ENCODE measurements at places on chromosomes 2 and 18.

GRCh38 chr2:239519089-239519920 is 118.5 kb upstream of the HDAC4 start:
- peak; percentile 26 for DNase-seq

DNA sequence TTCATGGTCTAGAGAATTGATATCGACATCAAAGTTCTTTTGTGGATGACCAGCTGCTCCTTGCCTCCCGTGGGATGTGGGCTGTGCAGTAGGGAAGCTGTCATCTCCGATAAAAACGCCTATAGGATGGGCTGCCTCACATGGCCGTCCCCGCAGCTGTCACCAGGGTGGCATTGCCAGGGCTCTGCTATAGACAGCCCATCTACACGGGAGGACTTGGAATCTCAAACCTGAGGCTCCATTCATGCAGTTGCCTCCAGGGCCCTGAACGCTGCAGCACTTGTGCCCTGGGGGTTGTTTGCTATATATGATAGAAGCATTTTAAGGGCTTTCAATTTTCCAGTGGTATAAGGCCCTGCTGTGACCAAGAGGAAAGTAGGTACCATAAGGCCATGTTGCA is 183.1 kb downstream of the MYCN start:
- DNase-seq = no peak

DNA sequence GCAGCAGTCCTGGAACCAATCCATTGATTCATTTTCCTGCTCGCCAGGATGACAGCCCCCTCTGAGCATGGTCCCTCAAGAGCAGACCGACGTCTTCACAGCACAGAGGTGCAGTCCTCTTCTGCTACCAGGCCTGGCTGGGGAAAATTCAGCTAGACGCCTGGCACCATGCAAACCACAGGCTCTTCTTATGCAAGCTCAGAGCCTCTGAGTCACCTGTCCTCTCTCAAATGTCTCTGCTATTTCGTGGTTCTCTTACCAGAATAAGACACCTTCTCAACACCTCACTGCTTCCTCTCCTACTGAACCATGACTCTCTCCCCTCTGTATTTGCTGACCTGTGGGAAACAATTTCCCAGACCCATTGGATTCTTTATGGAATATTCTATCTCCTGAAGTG is 79.8 kb upstream of the CYRIA start:
- DNase-seq = no peak

DNA sequence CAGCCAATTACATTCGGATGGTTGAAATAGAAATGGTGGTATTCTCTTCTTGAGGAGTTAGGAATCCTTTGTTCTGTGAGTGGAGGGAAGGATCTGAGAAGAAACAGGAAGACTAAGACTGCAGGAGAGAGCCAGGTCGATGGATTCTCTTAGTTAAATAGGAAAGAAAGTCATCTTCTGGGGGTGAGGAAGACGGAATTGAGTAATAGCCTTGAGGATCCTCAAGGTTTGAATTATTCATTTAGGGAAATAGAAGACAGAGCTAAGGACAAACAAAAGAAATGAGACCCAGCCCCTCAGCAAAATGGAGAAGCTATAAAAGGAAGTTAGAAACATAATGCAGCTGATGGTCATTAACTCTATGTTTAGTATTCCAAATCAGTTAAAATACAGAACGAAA is 1.8 kb downstream of the LAPTM4A start:
- no peak for DNase-seq

- no peak for DNase-seq
Measured at GRCh38 chr2:103169861-103170260, 408.0 kb downstream of the TMEM182 start.

GRCh38 chr2:3954261-3954660 is 250.9 kb downstream of the DCDC2C start:
- no peak for DNase-seq

DNA sequence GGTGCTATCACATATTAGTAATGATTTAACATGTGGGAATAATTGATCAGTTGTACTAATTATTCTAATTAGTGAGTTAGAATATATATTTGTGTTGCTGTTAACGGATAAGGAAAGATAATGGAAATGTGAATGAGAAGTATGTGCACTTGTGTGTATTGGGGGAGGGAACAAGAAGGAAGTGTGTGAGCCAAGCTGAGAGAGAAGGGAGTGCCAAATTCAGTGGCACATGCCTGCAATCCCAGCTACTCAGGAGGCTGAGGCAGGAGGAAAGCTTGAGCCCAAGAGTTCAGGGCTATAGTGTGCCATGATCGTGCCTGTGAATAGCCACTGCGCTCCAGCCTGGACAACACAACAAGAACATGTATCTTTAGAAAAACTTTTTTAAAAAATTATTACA is 9.3 kb downstream of the BARD1 start:
- no peak for DNase-seq

- DNase-seq = no peak
Measured at GRCh38 chr2:64601785-64602391, 51.8 kb downstream of the SERTAD2 start.

DNA sequence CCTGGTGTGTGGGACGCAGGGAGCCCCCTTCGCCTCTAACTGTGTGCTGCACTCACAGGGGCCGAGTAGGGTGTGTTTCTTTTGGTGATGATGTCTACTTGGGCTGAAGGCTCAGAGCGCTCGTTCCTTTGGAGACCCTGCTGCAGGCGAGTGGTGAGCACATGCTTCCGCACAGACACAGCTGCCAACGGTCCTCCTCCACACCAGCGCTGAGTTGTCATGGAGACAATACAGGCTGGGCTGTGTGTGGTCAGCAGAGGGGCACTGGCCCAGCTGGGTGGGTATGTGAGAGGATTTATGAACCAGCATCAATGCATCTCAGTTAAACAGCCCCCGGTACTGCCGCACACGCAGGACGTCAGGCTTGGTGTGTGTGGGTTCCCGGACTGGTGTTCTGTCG is 143.5 kb downstream of the SH3RF3 start:
- no peak for DNase-seq

DNA sequence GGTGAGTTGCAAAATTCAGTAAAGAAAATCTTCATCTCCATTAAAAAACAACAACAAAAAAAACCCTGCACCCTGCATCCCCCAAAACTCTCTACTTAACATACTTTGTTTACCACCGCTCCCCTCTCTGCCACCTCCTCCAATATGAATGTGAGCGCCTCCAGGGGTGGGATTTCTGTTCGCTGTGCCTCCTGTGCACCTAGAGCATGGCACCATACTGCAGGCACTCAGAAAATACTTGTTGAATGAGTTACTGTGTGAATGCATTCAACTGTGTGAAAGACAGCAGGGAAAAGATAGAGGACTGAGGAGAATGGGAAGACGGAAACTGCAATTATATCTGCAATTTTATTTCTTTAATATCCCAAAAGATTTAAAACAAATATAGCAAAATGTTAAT is 4.5 kb downstream of the CEBPZ start:
- DNase-seq = no peak

DNA sequence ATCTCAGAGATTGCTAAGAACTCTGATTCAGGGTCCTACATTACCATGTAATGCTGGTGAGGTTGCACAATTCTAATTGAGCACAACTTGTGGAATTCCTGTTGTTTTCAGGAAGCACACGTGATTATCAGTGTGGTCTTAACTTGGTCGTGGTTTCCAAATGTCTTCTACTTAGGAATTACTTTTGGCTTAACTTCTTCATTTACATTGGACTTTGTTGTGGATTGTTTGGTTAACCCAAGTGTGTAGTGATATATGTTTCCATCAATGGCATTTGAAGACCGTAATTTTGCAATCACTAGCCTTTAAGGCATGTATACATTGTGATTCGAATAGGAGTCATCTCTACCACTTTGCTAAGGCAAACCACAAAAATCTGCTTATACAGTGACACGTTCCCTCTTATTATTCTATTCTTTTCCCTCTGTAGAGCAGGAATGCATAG is 373.3 kb downstream of the IRS1 start:
- DNase-seq = no peak

DNA sequence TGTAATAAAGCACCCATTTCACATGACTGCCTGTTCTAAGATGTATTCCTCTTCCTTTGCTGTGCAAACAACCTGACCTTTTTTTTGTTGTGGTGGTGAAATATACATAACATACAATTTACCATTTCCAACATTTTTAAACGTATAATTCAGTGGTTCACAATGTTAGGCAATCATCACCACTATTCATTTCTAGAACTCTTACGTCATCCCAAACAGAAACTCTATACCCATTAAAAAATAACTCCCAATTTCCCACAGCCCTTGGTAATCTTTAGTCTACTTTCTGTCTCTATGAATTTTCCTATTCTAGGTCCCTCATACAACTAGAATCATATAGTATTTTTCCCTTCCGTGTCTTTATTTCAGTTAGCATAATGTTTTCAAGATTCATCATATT is 36.7 kb downstream of the RND3 start:
- no peak for DNase-seq

DNA sequence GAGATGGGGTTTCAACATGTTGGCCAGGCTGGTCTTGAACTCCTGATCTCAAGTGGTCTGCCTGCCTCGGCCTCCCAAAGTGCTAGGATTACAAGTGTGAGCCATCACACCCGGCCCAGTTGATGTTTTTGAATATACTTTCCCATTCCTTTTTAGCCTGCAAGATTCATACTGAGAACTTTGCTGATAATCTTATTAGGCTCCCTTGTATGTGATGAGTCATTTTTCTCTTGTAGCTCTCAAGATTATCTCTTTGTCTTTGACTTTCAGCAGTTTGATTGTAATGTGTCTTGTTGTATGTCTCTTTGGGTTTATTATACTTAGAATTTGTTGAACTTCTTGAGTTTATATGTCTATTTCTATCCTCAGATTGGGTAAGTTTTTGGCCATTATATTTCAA is 81.4 kb downstream of the OTX1 start:
- no peak for DNase-seq

- no peak for DNase-seq
Measured at GRCh38 chr2:147416099-147416498, 428.7 kb upstream of the ACVR2A start.

GRCh38 chr18:37559194-37559593 is 6.4 kb downstream of the CELF4 start:
- no peak for DNase-seq

GRCh38 chr18:32695534-32695933 is 77.3 kb downstream of the KLHL14 start:
- DNase-seq = no peak

- no peak for DNase-seq
Measured at GRCh38 chr2:37770797-37771196, 99.4 kb upstream of the CDC42EP3 start.

- no peak for DNase-seq
Measured at GRCh38 chr2:46850742-46851141, 64.9 kb downstream of the MCFD2 start.

- DNase-seq = no peak
Measured at GRCh38 chr2:95020275-95021022, 5.1 kb upstream of the MAL start.

DNA sequence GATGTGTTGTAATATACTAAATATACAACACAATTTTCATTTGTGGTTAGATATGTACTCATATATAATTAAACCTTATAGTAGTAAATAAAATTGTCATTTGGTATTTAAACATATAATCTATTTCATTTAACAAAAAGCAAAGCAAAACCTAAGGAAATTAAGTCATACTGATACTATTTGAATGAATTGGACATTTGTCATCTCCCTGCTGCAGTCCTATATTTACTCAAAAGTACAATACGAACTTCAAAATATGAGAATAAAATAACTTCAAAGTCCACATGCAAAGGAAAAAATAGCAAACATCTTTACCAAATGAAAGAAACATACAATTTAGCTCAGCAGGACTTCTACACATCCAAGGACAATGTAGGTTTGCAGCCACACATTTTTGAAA is 11.8 kb upstream of the HAT1 start:
- DNase-seq = no peak

DNA sequence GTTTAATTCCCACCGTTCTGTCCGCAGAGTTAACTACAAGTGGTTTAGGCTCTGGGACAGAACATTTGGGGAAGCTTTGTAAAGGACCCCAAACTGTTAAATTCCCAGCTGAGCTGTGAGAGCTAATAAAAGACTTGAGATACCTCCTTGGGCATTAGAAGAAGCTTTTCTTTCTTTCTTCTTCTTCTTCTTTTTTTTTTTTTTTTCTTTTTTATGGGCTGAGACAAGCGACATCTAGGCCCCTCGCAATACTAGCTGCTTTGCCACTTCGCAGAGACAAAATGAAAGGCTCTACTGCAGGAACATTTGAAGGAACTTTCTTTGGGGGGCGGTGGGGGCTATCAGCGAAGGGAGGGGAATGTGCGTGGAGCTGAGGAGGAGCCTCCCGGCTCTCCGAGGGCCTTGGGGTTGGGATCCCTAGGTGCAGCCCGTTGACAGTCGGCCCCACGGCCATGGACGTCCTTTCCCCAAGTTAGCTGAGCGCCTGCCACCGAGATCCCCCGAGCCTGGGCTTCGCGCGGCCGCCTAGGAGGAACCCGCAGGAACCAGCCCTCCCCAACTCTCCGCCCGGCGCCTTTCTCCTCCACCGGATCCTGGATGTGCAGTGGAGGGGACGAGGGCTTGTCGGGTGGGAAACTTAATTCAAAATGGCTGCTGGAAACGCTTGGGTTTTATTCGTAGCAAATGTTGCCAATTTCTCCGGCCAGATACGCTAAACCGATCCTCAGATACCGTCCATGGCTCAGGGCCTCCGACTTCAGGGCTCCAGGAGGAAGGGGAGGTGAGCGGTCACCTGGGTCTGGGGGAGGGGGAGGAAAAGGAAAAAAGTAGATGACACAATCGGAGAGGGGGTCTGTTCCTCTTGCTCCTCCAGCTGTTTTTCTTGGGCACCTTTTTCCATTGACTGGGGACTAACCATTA is 4.2 kb downstream of the MEIS1 start:
- no peak for DNase-seq

DNA sequence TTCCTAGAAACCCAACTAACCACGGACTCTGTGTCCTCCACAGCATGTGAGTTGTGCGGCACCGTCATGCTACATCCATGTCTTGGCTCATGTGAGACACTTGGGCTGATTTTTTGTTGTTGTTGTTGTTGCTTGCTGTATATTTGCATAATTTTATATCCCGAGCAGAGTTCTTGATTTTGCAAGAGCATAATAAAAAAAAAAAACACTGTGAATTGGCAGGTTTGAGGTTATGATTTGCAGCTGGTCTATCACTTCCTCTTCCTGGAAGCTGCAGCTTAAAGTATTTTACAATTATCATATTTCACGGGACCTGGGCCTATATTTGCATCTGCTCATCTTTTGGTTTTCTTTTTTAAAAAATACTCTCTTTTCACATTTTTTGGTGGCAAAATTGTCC is 142.3 kb upstream of the NRP2 start:
- no peak for DNase-seq

DNA sequence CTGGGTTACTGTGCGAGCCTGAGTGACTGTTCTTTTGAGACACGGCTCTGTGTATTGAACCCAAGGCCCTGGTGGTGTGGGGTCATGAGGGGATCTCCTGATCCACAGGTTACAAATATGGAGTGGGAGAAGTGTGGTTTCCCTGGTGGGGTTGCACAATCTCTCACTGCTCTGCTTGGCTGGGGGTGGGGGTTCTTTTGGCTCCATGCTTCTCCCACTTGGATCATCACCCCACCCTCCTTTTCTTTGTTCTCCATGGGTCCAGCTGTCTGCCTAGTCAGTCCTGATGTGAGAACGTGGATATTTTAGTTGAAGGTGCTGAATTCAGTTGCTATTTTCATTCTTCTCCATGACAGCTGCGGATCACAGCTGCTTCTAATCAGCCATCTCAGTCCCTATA is 37.8 kb downstream of the AGPS start:
- DNase-seq = no peak

- DNase-seq = no peak
Measured at GRCh38 chr2:190020720-190021119, 41.8 kb downstream of the MSTN start.

All from NCI-H2029 treated with DMSO at 0.1 percent for 48 hours (cell line).